Heart left ventricle (tissue), 16 donors: ENCODE measurements at places on chromosomes 12 and 14.

- DNase-seq: no peak
These were observed 8.9 kb downstream of the IKZF4 start for GRCh38 chr12:56029666-56030293.

DNA sequence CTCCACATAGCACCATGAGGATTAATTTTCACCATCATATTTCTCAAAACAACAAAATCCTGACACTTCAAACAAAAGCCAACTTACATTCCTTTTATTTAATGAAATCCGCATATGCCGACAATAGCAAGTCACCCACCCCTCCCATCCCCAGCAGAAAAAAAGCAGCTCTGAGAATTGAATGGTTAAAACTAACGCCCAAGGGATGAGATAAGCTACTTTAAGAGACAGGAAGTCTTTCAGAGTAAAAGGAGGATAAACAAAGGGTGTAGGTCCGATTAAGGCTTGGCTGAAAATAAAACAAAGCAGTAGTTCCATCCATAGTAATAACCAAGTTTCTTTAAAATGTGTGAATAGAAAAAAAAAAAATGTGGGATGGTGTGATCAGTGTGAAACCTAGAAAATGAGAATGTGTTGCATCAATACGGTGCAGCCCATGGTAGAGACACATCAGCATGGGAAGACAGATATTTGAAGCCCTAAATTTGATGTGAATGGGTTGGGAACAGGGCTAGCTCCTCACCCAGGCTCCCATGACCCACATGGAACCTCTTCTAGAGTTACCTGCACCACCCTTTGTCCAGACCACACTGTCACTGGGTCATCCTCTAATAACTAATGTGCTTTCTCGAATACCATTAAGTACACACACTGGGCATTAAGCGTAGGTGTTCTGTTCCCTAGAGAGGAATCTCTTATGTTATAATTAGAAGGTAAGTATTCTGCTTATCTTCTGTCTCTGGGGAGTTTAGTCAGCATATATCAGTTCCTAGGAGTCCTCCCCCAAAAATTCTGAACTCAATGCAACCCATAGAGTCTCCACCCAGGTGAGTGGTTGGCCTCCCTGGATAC, 31.7 kb downstream of the RTRAF start:
- DNase-seq: no peak

DNA sequence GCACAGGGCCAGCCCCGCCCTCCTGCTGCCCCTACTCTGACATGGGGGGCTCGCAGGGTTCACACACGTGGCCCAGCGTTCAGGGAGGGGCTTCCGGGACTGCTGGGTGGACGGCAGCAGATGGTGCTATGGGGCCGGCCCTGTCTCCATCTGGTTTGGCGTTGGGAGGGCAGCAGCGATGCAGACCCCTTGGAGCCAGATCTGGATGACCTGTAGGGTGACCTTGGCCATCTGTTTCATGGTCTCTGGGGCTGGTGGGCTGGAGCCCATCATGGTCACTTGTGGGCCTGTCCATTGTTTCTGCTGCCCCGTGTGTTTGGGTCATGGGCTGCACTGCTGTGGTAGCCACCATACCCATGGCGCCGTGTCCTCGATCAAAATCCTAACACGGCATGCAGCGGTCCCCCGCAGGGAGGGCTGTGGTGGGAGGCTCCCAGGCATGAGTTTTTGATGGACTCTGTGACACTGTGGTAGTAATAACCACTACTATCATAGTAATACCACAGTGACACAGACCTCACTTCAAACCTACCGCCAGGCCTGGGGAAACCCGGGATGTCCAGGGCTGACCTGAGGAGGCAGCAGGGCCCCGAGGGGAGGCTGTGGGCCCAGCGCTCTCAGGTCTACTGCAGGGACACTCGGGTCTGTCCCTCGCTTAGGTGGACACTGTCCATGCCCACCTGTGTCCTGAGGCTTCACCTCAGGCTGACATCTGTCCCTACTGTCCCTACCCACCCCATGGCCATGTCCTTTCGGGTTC, 359.4 kb downstream of the TMEM121 start:
- no peak for DNase-seq

DNA sequence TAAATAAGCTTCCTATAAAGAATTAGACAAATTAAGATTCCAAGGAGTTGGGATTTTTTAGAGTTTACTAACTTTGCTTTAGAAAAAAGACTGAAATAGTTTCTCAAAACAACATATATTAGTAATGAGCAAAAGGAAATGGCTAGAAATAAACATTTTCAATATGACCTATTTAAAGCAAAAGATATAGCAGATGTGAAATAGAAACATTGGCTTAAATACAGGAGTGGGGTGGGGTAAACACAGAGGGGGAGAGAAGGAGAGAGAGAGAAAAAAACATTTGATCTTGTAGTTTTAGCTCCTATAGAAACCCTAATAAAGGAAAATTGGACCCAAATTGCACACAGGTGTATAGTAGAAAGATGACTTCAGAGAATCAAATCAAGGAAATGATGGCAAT, 794.5 kb downstream of the MED13L start:
- no peak for DNase-seq

GRCh38 chr14:52265253-52265652, 2.2 kb upstream of the PTGDR start:
- DNase-seq: no peak

GRCh38 chr14:42149609-42150261, 543.1 kb downstream of the LRFN5 start:
- DNase-seq: no peak

DNA sequence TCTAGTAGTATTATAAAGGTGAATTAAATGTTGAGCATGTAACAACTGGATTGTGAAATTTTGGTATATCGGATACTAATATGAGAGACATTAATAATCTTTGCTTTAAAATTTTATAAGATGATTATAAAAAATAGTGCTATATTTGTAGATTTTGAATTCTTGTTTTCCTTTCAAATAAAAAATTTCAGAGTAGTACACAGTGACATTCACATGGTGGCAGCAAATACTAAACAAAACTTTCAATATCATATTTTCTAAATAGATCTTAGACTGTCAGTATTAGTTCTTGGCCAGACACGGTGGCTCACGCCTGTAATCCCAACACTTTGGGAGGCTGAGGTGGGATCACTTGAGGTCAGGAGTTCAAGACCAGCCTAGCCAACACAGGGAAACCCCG, 166.0 kb downstream of the NAV3 start:
- no peak for DNase-seq

GRCh38 chr12:90027889-90028634, 319.4 kb upstream of the ATP2B1 start:
- no peak for DNase-seq

GRCh38 chr12:100468126-100468525, 5.5 kb upstream of the NR1H4 start:
- DNase-seq: no peak

GRCh38 chr12:48775991-48776649, 12.8 kb downstream of the ADCY6 start:
- no peak for DNase-seq

GRCh38 chr12:11581179-11581755, 68.2 kb upstream of the ETV6 start:
- peak; percentile 54 for DNase-seq

GRCh38 chr14:96852823-96853422, 55.7 kb downstream of the VRK1 start:
- no peak for DNase-seq

DNA sequence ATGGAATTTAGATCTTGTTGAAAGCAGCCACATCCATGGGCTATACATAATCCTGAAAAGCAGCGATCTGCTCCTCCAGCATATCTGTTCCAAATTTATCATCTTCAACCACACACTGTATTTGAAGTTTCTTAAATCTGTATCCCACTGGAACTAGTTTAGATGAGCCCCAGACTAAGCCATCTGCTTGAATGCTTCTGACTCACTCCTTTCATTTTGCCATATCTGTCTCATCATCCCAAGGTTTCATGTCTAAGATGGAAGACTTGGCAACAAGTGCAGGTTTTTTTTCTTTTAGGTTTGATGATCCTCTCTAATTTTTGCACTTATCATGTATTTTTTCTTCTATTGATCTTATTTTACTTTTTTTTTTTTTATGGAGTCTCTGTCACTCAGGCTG, 54.4 kb upstream of the TMEM263 start:
- no peak for DNase-seq

DNA sequence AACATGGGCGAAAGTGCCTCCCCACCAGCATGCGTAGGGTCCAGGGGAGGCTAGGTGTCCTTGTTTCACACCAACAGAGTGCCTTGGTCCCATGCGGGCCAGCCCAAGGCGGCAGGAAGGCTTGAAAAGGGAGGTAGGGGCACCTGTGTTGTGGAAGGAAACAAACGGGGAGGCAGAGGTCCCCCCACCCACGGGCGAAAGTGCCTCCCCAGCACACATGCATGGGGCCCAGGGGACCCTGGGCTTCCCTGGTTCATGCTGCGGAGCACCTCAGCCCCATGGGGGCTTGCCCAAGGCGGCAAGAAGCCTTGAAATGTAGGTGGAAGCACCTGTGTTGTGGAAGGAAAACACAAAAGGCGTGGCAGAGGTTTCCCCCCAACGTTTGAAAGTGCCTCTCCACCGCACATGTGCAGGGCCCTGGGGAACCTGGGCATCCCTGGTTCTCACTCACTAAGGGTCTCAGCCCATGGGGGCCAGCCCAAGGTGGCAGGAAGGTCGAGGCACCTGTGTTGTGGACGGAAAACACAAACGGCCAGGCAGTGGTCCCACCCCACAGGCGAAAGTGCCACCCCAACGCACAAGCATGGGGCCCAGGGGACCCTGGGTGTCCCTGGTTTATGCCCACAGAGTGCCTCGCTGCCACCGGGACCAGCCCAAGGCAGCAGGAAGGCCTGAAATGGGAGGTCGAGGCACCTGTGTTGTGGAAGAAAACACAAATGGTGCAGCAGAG, 374.7 kb downstream of the ALG10 start:
- DNase-seq: peak; percentile 2

GRCh38 chr14:64501411-64502171, 2.0 kb downstream of the ZBTB25 start:
- peak; percentile 34 for DNase-seq

- DNase-seq: no peak
These were observed 43.3 kb downstream of the EFCAB11 start for GRCh38 chr14:89911010-89911919.

DNA sequence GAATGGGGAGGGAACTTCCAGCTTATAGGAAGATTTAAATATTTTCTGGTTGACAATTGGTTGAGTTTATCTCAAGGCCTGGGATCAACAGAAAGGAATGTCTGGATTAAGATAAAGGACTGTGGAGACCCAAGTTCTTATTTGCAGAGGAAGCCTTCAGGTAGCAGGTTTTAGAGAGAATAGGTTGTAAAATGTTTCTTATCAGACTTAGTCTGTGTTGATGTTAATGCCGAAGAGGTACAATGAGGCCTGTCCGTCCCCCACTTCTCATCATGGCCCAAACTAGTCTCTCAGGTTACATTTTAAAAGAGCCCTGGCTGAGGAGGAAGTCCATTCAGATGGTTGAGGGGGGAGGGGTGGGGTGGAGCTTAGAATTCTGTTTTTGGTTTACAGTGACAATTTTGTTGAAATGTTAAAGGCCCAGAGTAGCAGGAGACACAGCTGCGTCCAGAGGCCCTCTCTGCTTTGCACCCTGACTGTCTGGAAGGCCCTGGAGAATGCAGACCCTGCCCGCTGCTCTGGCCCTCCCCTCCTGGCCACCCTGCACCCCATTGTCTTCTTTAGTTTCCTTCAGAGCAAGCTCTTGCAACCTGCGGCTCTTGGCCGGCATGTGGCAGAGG, 672.5 kb upstream of the TMEM132C start:
- no peak for DNase-seq

- DNase-seq: peak; percentile 82
These were observed at the start of gene CACNA1C for GRCh38 chr12:2052826-2053678. Gene CACNA1C, plus strand, starts transcription at chr12:2052987. Its CDS starts 576 bp downstream, at chr12:2053563.

- no peak for DNase-seq
These were observed 43.5 kb downstream of the HECTD1 start for GRCh38 chr14:31164115-31164514.

- no peak for DNase-seq
These were observed 31.4 kb upstream of the SLC2A13 start for GRCh38 chr12:40137252-40137651.
